ENCODE measurements at places on chromosomes 3 and 15.

GRCh38 chr15:60913900-60914299, 315.2 kb downstream of the RORA start:
- DNase-seq: no peak

DNA sequence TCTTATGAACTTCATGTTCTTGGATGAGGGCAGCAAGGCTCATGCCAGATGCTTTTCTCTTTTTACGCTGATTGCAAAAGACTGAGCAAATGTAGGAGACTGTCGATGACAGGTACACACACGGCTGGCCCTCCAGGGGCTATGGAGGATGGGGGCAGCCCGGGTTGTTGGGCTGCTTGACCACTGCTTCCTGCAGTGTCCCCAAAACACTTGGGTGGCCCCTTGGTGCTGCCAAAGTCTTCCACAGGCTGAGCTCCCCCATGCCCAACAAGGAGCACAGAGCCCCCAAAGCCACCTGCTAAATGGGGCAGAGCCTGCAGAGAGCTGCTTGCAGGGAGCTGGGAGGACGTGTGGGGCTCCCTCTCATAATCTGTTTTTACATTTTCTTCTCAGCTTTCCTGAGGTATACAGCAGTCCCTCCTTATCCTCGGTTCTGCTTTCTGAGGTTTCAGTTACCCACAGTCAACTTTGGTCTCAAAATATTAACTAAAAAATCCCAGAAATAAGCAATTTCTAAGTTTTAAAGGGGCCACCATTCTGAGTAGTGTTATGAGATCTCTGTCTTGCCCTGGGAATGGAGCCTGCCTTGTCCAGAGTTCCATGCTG, 7.3 kb downstream of the PRR23E start:
- DNase-seq: no peak

- no peak for DNase-seq
These were observed 9.0 kb downstream of the ZIC4 start for GRCh38 chr3:147397155-147397874.

DNA sequence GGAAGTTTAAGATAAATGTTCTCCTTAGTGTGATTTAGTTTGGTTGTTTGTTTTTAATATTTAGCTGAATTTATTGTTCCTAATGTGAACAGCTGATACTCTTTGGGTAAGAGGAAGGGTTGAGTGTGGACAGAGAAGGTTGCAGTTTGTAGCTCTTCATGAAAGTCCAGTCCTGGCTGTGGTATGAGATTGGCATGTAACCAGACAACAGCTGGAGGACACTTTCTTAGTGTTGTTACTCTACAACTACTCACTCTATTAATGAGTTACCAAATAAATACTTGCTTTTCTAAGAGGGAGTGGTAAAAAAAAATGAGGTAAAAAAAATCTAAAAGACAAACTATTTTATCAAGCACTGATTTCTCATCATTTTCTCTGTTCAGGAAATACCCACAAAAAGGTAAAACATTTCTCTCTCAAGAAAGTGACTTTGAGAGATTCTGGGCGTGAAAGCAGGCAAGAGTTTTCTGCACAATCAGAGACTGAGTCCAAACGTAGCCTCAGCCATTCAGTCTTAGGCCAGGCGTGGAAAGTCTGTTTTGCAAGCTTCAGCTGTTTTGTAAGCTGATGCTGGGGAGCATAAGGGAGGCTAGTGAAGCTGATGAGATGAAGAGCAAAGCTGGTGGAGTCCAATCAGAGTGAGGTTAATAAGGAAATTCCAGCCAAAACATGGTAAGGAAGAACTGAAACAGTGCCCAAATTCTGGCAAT, 138.5 kb upstream of the ARPP21 start:
- no peak for DNase-seq

- no peak for DNase-seq
These were observed 14.2 kb upstream of the SNX22 start for GRCh38 chr15:64137226-64137833.

- no peak for DNase-seq
These were observed 340.0 kb upstream of the TMCO5A start for GRCh38 chr15:37594417-37594816.

- no peak for DNase-seq
These were observed 57.9 kb downstream of the TIPARP start for GRCh38 chr3:156732261-156732660.

DNA sequence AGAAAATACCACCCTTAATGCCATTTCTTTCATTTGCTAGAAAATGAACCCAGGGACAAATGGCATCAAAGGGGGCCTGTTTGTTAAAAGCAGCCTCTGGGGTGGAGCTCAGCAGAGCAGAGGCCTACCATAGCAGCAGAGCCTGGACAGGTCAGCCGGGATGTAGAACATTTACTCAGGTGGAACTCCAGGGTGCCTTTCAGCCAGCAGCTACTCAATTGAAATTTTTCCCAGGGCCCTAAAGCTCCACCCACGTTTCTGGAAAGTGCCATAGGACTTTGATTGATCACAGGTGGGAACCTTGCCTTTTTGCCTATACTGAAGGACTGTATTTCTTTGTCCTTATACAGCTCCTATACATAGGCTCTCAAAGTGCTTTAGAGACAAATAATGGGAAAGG, 74.5 kb upstream of the C15orf61 start:
- no peak for DNase-seq

GRCh38 chr3:16151109-16151508, 23.4 kb upstream of the GALNT15 start:
- no peak for DNase-seq

GRCh38 chr15:43702701-43703424, 9.2 kb downstream of the CKMT1A start:
- no peak for DNase-seq

DNA sequence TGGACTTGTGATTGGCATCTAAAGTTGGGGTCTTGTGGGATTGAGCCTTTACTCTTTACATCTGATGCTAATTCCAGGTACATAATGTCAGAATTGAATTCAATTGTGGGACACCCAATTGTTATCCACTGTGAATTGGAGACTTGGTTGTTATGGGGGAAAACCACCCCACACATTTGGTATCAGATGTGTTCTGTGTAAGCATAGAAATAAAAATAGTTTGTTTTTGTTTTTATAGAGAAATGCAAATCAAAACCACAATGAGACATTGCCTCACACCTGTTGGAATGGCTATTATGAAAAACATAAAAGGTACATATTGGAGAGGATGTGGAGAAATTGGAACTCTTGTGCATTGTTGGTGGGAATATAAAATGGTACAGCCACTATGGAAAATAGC, 58.5 kb downstream of the CPA3 start:
- no peak for DNase-seq

- no peak for DNase-seq
These were observed 96.5 kb upstream of the MYO5C start for GRCh38 chr15:52392008-52392687.

- DNase-seq: no peak
These were observed 66.3 kb downstream of the TPRG1 start for GRCh38 chr3:189238071-189238470.

- no peak for DNase-seq
These were observed 8.4 kb downstream of the ACP3 start for GRCh38 chr3:132325634-132326033.

DNA sequence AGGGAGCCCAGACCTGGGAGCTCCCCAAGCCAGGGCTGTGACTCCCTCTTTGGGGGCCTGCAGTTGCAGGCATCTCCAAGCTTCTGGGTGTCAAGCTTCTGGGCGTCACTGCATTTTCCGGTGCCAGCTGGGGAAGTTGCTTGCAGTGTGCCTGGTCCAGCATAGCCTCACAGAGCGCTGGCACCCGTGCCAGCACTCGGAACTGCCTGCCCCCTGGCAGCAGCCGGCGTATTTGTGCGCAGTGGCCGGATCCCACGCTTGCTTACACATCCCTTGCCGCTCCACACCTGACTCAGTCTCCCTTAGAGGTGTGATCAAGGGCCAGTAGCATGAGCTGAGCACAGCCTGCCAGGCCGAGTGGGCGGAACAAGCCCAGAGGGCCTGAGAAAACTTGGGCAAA, 37.0 kb downstream of the COMMD2 start:
- no peak for DNase-seq

DNA sequence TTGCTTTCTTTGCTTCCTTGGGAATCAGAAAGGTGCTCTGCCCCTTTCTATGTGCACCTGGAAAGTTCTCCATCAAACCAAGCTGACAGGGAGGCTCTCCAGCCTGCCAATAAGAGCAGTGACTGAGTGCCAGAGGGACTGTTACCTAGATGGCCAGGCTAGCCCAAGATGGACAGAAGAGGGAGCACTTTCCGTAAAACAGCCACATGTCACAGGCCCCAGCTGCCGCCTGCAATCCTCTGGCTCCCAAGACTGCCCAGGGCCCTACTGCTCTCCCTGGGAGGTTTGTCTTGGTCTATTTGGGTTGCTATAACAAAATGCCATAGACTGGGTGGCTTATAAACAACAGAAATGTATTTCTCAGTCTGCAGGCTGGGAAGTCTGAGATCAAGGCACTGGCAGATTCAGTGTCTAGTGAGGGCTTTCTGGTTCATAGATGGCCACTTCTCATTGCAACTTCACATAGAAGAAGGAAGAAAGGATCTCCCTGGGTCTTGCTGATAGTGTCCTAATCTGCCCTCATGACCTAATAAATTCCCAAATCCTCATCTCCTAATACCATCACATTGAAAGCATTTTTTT, 72.3 kb downstream of the TAMM41 start:
- DNase-seq: no peak

DNA sequence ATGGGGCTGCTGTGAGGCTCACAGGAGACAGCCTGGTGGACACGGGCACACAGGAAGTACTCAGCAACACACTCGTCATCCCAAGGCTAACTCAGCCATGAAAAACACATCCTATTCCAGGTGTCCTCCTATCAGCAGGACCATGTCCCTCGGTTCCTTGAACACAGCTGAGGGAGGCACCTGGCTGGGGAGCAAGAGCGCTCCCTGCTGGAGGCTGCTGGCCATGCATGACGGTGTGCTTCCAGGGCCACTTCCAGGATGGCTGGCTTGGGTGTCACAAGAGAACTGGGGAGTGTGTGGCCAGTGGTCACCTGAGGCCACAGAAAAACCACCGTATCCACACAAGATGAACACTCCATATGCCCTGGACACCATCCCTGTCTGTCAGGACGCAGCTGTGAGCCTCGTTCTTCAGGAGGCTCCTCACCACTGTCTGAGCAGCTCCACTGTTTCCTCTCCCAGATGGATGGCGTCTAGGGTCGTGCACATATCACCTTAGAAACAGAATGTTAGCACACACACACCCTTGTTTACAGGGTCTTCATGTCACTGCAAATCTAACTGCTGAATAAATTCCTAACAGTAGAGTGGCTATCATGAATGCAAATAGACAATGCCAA, 31.0 kb downstream of the POC1A start:
- DNase-seq: peak; percentile 77

DNA sequence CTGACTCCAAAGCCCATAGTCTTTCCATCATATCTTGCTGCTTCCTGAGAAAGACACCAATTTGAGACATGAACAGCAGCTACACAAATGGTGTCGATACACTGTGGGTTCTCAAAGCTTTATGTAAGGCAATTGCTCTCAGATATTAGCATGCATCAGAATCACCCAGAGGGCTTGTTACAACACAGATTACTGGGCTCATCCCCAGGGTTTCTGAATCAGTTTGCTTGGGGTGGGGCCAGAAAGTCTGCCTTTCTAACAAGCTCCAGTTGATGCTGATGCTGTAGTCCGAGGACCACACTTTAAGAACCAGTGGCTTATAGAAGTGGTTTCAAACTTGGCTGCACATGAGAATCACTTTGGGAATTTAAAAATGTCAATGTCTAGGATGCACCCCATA, 86.5 kb downstream of the SEMA6D start:
- DNase-seq: no peak

DNA sequence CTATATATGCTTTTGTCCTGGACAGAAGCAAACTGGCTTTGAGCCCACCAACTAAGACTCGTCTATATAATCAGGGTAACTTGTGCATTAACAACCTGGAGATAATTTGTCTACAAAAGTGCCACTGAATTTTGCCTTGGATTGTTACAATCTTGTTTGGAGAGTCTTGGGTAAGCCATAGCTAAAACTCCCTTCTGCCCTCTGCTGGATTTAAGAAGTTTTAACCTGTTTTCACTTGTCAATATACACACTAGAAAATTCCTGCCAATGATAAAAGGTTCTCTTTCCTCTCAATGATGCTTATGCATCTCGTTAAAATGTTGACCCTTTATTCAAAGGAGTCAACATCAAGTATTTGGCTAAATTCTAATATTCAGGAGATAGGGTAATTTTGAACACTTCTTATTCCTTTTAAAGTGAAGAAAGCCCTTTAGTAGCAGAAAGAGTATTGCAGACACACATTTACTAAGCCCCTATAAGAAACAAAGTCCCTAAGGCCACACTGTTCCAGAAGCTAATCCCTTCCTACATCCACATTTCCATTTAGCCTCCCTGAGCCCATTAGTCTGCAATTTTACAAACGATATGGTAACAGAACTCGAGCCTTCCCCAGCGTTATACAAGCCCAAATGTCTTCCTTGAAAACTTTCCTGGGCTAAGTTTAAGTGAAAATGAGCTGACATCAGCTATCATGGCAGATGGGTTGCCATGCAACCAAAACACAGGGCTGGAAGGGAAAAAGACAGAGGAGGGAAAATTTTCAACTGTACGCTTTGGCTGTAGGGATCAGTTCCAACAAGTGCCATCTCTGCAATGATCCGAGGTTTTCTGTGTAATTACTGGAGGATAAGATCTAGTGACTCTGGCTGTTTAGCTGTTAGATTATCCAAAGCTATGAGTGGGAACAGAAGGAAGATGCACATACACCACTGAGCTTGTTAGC, 75.9 kb upstream of the FGF12 start:
- DNase-seq: no peak

DNA sequence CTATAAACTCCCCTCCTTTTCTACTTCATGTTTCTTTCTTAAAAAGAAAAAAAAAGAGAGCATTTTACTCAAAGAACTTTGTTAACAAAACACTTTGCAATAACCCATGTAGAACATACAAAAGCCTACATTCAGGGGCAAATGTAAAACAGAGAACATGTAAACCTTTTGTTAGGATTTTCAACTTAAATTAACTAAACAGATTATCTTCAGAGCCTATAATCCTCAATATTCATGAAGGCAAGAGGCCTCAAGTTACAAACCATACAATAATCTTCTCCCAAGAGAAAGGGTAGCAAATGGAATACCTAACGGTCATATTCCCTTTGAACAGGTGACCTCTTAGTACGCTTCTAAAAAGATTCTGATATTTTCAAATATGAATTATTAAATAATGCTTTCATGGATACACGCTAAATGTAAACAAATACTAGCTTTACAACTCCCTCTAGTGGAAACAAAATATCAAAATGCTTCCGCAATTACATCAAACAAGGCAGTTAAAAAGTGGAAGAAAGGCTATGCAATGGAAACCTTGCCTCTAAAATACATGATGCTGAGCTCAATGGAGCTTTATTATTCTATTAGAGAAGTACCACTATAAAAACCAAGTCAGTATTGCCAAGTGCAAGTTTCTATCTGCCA, 9.9 kb downstream of the CEP152 start:
- DNase-seq: no peak

- no peak for DNase-seq
These were observed 3.2 kb downstream of the DUOX1 start for GRCh38 chr15:45132844-45133560.

- DNase-seq: no peak
These were observed 60.9 kb downstream of the TGFBR2 start for GRCh38 chr3:30667280-30667651.

- DNase-seq: no peak
These were observed 105.7 kb downstream of the TUSC7 start for GRCh38 chr3:116815321-116815720.

- DNase-seq: no peak
These were observed 6.3 kb downstream of the FBXL22 start for GRCh38 chr15:63603516-63603915.

GRCh38 chr3:9820946-9821345, 10.9 kb downstream of the TTLL3 start:
- DNase-seq: no peak

- DNase-seq: no peak
These were observed 10.0 kb downstream of the ITPKA start for GRCh38 chr15:41503669-41504010.
